IMR-90 (cell line): ENCODE measurements at places on chromosomes 4 and X. TPM values are rescaled to one million over a fixed set of nuclear protein-coding genes. Genes with fewer than 3 reads are reported as not detected.
A peak's percentile ranks its signal among the peaks of the same experiment; 100 is the strongest.

The TMEM35A gene
- 11.3 and 12.8 TPM in 2 replicates for total RNA-seq

The MEPE gene
- not detected in 2 replicates for total RNA-seq

The PCDH11X gene
- total RNA-seq = under 0.01 TPM in 1 of 2 replicates, not detected in the other

The RAB39B gene
- total RNA-seq = 0.54 and 0.56 TPM in 2 replicates

The CACNA1F gene
- total RNA-seq = not detected in 2 replicates

The DKC1 gene
- 63.8 and 66.7 TPM in 2 replicates for total RNA-seq

- no peak for DNase-seq
- no peaks in the 10 kb centered on the region for H3K4me1 ChIP-seq
- no peaks in the 10 kb centered on the region; the same call in 1 of the 2 replicates for H3K27me3 ChIP-seq
- no peak overlapping the region for H3K4me3 ChIP-seq
These were observed 25.9 kb upstream of the MAP3K15 start for GRCh38 chrX:19541196-19541595.

DNA sequence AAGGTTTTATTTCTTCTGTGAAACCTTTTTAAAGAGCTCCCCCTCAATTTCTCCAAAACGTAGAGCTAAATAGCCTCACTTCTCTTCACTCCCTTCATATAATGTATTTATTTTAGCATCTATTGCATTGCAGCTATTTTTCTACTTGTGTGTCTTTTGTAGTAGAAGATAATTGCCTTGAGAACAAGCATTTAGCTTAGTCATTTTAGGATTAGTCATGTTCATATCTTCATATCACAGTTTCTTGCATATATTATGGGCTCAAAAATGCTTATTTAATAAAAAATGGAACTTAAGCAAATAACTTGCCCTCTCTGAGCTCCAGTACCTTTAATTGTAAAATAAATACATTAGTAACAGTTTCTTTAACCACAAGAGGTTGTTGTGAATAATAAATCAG is 72.1 kb upstream of the SPANXC start:
- H3K36me3 ChIP-seq = no peaks in the 10 kb centered on the region
- no peaks in the 10 kb centered on the region for H3K27me3 ChIP-seq
- peak; percentile 12 for DNase-seq
- H3K4me1 ChIP-seq = no peaks in the 10 kb centered on the region
- no peak overlapping the region for H3K27ac ChIP-seq

- peak; percentile 29 for DNase-seq
- H3K4me3 ChIP-seq = no peak overlapping the region
These were observed 219.0 kb downstream of the TLL1 start for GRCh38 chr4:166091912-166092510.

DNA sequence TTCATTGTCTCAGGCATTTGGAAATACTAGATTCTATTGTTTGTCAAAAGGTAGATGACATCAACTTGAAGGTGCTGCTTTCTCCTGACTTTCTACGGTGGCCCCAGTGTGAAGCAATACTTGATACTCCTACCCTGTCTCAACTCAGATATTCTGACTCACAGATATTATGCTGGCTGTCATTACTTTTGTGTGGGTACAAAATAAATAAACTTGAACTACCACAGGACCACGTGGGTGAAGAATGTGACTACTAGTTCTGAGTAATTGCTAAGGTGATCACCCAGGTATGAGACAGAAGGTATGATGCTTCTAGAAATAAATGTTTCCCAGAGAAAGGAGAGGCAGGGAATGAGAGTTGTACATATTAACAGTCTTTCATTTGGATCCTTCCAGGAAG is 275.3 kb upstream of the SPOCK3 start:
- H3K4me1 ChIP-seq = no peaks in the 10 kb centered on the region
- H3K4me3 ChIP-seq = no peak overlapping the region
- no peaks in the 10 kb centered on the region for H3K36me3 ChIP-seq
- H3K27me3 ChIP-seq = no peaks in the 10 kb centered on the region
- no peak overlapping the region for H3K27ac ChIP-seq

GRCh38 chr4:20319825-20320612 is 68.3 kb downstream of the SLIT2 start:
- H3K4me1 ChIP-seq = peaks cover 2% of the 10 kb centered on the region; the same call in 1 of the 2 replicates
- no peaks in the 10 kb centered on the region for H3K36me3 ChIP-seq
- no peak overlapping the region for H3K27ac ChIP-seq
- no peak for DNase-seq

DNA sequence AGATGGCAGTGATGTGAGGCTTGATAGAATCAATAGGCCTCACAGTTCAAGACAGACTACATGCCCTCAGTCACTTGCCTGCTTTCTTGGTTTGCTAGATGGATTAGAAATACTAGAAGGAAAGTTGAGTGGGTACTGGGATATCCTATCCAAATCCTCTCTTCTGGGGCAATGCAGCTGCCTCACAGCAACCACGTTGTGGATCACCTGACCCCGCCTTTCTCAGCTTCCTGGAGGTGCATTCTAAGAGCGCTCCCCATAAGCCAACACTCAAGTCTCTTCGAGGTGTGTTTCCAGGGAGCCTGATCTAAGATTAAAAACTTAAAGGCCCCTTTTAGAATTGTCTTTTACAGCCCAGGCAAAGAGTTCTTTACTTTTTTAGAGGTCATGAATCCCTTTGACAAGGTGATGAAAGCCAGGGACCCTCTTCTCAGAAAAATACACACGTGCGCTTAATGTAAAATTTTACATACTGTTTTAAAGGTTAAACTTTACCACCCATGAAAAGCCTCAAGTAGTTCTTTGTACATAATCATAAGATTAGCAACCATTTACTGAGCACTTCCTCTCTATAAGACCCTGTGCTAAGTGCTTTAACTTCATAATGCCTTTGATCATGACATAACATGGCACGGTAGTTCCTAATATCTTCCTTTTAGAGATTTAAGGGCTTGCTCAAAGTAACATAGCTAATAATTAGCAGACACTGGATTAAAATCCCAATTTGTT is 840 bp upstream of the RPL34 start:
- no peak overlapping the region for H3K27ac ChIP-seq
- H3K36me3 ChIP-seq = peaks cover 18% of the 10 kb centered on the region
- DNase-seq = no peak
- peaks cover 2% of the 10 kb centered on the region; the same call in 1 of the 2 replicates for H3K4me1 ChIP-seq

DNA sequence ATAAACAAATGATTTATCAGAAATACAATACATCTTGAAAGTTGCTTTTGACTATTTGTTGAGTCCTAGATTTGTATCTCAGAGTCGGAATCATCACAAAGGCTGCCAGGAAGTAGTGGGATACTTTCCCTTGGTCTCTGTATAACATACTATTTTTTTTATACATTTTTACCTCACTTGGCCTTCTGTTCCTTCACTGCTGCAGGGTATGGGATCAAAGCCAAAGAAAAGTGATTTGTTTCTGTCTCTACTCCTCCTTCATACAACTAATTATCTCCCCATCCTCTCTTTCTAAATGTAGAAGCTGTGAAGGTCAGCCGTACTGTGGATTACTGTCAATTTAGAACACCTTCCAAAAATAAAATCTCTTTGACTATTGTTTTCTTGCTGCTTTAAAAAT is 24.9 kb downstream of the PALLD start:
- no peak for DNase-seq
- H3K36me3 ChIP-seq = no peaks in the 10 kb centered on the region
- H3K4me3 ChIP-seq = no peak overlapping the region
- H3K4me1 ChIP-seq = peaks cover 8% of the 10 kb centered on the region; the same call in 1 of the 2 replicates
- H3K27me3 ChIP-seq = no peaks in the 10 kb centered on the region

- peak; percentile 22 for DNase-seq
- H3K27me3 ChIP-seq = no peaks in the 10 kb centered on the region
- H3K4me1 ChIP-seq = no peaks in the 10 kb centered on the region
- H3K36me3 ChIP-seq = no peaks in the 10 kb centered on the region
- H3K4me3 ChIP-seq = no peak overlapping the region
- H3K27ac ChIP-seq = no peak overlapping the region
These were observed 105.9 kb upstream of the SLC7A11 start for GRCh38 chr4:138348055-138348454.

DNA sequence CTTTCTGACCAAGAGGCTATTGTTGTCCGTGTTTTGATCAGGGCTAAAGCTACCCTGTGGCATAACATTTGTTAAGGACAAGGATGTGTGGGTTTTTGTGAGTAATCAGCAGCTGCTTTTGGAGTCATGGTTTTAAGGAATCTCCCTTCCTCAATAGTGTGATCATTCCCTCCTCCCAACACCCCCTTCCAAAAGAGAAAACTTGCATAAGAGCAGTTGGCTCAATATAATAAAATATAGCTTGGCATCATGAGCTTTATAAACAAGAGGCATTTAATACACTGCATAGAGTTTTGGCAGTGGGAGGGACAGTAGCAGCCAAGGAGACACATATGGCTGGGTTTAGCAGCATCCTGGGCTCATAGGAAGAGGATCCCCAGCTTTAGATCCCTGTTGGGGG is 84.7 kb downstream of the NHS start:
- no peaks in the 10 kb centered on the region for H3K36me3 ChIP-seq
- DNase-seq = peak; percentile 66
- H3K4me3 ChIP-seq = no peak overlapping the region
- H3K27me3 ChIP-seq = peaks cover 2% of the 10 kb centered on the region
- H3K4me1 ChIP-seq = no peaks in the 10 kb centered on the region; the same call in 1 of the 2 replicates

DNA sequence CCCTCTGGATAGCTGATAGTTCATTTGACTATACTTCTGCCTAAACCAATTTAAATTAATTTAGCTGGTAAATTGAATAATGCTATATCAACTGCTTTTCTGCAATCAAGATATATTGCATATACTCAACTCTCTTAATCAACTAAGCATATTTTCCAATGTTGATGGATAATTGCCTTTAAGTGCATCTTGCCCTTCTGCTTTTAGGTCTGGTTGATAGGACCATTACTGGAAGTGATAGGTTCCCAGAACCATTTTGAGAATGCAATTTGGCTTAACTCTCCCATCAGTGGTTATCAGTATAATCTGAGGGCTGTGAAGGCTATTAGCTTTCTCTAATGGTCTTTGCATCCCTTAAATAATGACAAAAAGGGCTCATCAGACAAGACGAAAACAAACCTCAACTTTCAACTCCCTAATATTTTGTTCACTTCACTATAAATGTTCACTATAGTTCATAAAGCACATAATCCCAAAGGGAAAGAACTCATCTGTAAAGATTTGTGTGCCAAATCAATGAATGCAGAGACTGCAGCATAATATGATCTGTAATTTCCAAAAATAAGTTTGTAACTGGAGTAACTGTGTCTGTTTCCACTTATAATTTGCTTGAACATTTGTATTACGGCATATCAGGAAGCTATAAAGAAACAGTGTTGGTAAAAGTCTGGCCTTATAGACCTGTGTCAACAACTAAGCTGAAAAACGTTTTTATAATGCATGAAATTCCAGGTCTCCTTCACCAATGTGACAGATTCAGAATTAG is 273.6 kb downstream of the FBXO8 start:
- H3K36me3 ChIP-seq = no peaks in the 10 kb centered on the region
- H3K27ac ChIP-seq = no peak overlapping the region
- H3K27me3 ChIP-seq = no peaks in the 10 kb centered on the region

DNA sequence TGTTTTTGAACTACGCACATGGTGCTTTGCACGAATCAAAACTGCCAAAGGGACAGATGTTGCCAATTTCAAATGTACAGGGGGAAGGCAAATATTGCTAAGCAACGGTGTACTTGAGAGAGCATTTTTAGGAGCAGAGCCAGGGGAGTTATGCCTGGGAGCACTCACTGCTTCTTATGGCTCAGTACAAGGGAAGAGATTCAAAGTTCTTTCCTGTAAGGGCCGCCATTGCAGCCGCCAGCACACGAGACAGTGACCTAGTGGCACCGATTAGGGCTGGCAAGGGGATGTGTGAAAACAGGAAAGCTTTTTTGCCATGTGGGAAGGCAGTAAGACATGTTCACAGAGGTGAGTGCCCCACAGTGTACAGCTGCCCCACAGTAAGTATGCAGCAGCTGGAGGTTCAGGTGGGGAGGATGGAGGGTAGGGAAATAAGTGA is 133.8 kb downstream of the AFF1 start:
- H3K27ac ChIP-seq = no peak overlapping the region
- no peaks in the 10 kb centered on the region for H3K27me3 ChIP-seq
- H3K4me1 ChIP-seq = peaks cover under 1% of the 10 kb centered on the region
- no peak overlapping the region for H3K4me3 ChIP-seq
